T follicular helper cell (primary cell): ENCODE measurements at places on chromosomes 12 and 14.
A peak's percentile ranks its signal among the peaks of the same experiment; 100 is the strongest.

GRCh38 chr14:35958499-35958898 lies 132.4 kb downstream of the BRMS1L start:
- DNase-seq: no peak

DNA sequence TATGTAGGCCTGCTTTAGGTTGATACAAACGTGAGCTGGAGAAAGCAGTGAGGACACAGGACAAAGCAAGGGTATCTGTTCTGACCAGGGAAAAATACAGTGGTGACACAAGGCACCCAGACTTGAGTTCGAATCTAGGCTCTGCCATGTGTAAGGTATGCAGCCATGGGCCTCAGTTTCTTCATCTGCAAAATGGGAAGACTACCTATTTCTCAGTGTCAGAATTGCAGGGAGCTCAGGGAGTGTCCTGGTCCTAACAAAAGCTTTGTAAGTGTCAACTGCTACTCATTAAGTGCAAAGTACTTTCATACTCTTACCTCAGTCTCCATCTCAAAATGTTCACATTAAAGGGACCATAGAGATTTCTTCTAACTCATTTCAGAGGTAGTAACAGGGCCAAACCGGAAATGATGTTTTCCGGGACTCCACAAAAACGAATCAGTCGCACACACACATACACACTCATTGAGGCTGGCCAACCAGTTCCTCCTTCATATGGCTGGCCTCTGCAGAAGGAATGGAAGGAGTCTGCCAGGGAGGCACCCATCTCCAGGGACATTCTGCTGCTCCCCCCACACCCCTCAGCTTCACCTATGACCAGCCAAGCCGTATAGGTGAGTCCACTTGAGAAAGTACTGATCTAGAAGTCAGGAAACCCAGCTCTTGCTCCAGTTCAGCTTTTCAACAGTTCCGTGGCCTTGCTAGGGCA lies 7.8 kb downstream of the CTDSP2 start:
- DNase-seq: no peak

- DNase-seq: no peak
Measured at GRCh38 chr14:28765831-28766468, 637 bp upstream of the FOXG1 start.

- peak; percentile 9 for DNase-seq
Measured at GRCh38 chr14:54627540-54628363, 60.8 kb downstream of the SAMD4A start.

- DNase-seq: no peak
Measured at GRCh38 chr12:95143621-95144205, 70.3 kb upstream of the NR2C1 start.

DNA sequence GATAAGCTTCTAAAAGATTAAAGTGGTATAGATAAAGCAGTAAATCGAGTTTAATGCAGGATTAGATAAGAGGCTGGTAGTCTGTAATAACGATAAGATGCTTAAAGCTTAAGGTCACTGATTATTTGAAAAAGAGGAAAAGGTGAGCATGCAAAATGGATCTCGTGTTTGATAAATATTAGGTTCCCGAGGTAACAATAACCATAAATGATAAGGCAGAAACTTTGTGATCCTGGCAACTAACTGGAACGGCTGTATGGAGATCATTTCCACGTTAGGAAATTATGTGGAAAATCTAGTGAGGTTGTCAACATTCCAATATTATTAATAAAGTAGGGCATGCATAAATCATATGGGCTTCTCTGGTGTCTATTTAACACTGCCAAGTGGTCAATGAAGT lies 255.5 kb downstream of the EFCAB11 start:
- no peak for DNase-seq

GRCh38 chr12:81597928-81598604 lies 161.1 kb downstream of the PPFIA2 start:
- DNase-seq: no peak

DNA sequence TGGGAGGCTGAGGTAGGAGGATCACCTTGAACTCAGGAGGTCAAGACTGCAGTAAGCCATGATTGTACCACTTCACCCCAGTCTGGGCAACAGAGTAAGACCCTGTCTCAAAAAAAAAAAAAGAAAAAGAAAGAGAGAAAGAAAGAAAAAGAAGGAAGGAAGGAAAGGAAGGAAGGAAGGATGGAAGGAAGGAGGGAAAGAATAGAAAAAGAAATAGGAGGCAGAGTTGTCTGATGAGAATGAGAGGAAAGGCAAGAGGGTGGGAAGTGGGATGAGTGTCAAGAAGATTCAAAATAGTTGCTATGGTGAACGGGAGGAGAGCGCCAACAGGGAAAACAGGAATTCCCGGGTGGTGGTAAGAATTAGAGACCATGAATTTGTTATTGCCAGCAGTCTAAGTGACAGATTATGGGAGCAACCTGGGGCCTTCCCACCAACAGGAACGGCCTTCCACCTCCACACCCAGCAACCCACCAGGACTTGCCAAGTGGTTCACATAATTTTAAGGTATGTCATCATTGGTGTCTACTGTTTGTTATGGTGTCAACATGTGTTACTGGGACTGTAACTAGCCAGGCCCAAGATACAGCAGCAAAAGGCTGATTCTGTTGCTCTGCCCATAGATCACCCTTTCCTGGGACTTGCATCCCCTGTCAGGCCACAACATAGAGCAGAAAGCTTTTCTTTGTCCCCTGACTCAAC lies 36.1 kb upstream of the C12orf76 start:
- no peak for DNase-seq

DNA sequence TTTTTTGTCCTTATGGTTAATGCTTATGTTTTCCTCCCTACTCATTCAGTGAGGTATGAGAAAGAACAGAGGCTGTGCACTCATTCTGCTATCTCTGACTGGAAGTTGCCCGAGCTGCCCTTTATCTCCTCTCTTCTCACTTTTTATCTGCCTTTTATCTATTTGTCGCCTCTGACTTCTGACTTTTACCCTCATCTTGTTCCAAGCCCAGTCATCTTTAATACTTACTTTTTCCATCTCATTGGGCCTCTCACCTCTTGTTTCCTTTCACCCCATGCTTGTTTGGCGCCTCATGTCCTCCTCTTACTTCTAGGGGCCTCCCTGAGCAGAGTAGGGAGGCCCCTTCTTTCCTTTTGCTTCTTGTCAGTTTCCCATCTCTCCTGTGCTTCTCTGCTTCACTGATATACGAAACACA lies 50.7 kb downstream of the DIP2B start:
- no peak for DNase-seq

DNA sequence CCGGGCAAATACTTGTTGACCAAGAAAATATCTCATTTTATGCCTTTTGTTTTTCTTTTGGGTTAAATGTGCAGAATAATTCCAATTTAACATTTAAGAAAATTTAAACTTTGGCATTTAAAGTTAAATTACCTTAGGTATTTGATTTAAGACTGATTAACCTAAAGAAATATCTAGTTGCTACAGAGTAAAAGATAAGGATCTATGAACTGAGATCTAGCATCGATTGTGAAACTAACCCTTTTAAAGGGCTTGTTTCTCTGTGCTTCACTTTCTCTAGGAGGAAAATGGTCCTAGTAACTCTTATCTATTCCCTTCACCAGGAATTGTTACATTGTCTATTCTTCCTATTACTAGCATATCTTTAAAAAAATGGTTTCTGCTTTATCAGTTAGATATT lies 2.6 kb upstream of the TTC8 start:
- no peak for DNase-seq

DNA sequence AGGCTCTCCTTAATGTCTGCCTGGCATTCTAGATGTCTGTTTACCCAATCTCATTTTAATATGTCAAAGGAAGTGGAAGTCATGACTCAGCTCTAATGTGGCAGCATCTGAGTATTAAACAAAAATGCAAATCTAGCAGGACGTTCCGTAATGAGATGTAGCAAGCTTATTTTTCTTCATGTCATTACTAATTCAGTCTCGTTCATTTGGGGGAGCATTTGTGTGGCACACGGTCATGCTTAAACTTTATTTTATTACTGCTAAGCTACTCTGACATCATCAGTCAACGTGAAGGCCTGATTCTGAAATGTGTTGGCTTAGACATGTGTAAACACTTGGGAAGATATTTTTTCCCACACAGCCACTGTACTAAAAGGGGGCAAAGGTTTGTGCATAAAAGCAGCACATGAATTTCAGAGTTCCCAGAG lies 326.7 kb upstream of the TMPO start:
- DNase-seq: no peak

- DNase-seq: no peak
Measured at GRCh38 chr14:19800282-19801117, 3.1 kb upstream of the OR4N2 start.

DNA sequence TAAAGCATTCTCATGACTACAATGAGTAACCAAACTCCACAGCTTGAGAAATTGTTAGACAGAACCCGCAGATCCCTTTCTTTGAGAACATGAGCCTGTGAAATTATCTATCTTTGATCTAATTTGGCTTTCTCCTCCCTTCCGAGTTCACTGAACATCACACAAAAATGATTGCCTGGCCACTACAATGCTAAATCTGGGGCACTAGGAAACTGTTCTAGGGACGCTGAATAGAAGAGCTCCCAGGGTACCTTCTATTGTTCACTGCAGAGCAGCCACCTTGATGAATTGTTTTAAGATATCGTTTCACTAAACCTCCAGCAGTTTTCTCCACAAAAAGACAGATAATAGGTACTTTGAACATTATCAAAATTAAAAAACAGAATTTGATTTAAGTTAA lies 47.5 kb downstream of the SINHCAF start:
- DNase-seq: no peak

DNA sequence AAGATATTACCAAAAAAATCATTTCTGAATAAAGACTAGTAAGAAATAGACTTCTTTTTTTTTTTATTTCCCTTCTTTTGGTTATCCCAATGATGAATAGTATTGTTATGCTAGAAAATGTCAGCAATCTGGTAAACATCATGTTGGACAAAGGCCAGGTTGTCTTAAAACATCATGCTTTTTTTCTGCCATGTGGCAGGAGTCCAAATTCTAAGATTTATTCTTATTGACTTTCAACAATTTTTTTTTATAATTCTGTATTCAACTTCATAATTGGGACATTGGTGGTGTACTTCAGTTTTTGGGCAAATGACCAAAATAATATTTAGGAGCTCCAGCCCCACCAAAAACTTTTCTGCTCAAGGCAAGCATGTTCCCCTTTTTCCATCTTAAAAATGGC lies 10.5 kb downstream of the DCN start:
- DNase-seq: no peak

DNA sequence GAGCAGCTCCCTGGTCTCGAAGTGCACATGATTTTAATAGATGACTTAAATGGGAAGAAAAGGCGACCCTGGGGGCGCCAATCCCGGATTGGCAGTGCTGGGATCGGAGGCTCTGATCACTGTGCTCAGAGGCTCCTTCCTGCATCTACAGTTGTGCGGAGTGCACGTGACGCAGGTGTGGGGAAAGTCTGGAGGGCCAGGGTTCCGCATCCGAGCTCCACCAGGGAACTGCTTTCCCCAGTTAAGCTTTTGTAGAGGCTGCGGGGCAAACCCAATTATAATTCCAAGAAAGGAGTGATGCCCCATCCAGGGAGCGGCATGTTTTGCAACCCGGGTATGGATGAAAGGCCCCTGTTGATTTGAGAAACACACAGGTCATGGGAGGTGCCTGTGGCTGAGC lies 36.5 kb downstream of the ELK3 start:
- DNase-seq: no peak

DNA sequence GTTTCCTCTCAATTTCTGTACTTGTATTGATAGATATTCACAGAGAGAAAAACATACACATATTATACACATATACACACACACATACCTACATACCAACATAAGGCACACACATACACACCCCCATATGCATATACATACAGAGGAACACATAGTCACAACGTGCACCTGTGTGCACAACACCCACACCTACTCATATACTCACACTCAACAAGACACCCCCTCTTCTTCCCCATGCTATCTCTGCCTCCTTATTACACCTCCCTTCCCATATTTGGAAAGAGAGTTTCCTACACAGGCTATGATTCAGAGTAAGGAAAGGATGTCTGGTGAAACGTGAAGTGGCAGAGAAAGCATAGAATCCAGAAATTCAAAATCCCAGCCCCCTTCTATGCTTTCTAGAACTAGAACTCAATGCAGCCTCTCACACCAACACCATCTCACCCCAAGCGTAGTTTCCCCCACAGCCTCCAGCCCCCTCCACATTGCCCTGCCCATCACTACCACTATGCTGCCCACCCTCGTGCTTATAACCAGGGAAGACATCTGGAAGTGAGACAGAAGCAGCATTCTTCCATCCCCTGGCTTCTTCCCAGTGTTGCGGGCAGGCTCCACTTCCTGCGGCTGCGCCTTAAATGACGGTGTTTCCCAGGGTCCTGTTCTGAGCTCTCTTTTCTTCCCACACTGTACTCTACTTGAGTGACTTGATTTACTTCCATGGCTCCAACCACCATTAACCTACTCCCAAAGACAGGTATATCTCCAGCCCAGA lies 2.4 kb downstream of the RNASE8 start:
- no peak for DNase-seq

- DNase-seq: no peak
Measured at GRCh38 chr12:94586589-94587259, 63.6 kb downstream of the TMCC3 start.

DNA sequence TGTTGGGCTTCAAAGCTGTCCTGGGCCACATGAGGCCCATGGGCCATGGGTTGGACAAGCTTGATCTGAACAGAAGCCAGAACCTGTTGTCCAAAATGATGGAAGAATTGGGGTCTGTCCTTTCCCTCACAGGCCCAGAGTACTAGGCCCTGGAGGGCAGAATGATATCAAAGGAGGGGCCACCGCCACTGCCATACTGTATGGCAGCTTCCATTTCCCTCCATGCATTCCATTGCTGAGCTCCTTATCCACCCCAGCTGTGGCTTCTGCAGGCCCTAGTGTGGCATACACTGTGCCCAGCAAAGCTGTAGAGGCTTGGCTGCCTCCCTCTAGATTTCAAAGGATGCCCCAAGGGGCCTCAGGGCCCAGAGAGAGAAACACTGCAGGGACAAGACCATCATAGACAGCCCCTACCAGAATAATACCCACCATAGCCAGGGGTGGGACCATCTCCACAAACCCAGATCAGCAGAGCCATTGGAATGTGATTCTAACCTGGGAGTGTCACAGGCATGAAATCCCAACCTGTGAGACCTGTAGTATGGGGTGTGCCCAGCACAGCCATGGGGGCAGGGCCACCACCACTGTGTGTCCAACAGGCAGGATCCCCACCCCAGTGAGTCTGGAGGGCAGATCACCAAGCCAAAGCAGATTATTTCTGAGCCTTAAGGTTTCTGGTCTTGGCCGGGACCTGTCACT lies 61.4 kb upstream of the BEGAIN start:
- DNase-seq: no peak

DNA sequence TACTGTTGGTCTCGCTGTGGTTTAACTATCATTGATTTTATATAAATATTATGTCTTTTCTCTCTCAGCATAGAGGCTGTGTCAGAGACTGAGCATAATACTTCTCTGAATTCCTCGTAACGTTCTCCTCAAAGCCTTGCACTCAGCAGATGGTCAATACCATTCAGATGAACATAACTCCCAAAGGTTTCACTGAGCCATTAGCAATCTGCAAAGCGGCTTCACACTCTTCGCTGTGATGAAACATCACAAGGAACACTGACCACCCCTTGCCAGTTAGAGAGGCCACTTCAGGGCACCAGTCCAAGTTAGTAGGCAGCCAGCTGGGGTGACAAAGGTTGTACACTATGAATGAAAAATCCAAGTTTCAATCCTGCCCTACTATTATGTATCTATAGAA lies 30.1 kb upstream of the STON2 start:
- DNase-seq: no peak

GRCh38 chr12:119069147-119069642 lies 87.9 kb downstream of the SRRM4 start:
- DNase-seq: no peak
